Posterior vena cava (tissue), 2 donors: ENCODE measurements at places on chromosomes 3 and 15. TPM values are rescaled to one million over a fixed set of nuclear protein-coding genes. Genes with fewer than 3 reads are reported as not detected.

PPP1R14D gene
- not detected for total RNA-seq

LRRC49 gene
- 9.7 TPM for total RNA-seq

GOLGA8H gene
- total RNA-seq: 0.93 TPM

CHRFAM7A gene
- 5.1 TPM for total RNA-seq

SH2D7 gene
- not detected for total RNA-seq

MITF gene
- total RNA-seq: 61.4 TPM

GRCh38 chr3:99570061-99570460, 68.3 kb upstream of the COL8A1 start:
- DNase-seq: no peak

- no peak for DNase-seq
Measured at GRCh38 chr3:62020706-62021105, 352.6 kb downstream of the FEZF2 start.

DNA sequence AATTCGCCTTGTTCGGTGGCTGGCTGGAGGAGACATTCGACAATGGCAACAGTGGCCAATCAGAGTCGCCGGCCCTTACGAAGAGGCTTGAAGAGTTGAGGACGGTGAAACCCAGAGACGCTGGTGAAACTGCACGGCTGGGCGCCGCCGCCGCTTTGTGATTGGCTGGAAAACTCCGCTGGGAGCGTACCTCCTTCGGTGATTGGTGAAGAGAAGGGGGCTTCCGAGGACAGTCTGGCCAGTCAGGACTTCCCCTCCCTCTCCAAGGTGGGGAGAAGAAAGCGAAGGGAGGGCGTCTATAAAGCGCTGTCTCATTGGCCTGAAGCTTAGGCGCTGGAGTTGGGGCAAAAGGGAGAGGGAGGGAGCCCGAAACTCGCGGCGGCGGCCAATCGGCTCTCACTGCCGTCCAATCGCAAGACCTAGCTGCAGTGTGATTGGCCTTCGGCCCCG, 554 bp upstream of the GSK3B start:
- DNase-seq: peak; percentile 100

DNA sequence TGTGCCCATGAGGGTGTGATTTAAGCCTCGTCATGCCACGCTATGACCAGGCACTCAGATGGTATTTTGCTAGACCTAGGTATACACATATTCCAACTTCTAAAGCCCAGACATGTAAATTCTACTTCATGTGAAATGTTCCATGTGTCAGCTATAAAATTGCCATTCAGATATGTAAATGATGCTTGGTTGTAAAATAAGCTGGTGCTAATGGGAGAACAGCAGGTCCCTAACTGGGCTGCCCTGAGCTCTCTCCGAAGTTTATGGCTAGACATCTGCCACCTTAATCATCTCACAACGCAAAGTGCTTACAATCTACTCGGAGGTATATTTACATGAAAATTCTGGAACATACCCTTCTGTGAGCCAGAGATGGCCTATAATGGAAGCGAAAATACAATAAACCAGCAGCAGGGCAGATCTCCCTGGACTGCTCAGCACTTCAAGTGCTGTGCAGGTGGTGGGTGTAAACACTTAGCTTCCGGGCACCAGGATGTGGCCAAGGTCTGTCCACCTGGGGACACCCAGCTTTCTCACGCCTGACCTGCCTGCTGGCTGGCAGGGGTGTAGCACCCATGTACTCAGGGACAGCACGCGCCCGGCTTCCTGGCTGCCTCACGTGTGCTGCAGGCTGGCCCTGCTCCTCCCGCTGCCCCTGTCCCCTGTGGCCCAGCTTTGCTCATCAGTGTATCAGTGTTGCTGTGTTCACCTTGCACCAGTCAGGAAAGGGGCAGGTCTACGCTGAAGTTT, 82.0 kb downstream of the CHDH start:
- no peak for DNase-seq

DNA sequence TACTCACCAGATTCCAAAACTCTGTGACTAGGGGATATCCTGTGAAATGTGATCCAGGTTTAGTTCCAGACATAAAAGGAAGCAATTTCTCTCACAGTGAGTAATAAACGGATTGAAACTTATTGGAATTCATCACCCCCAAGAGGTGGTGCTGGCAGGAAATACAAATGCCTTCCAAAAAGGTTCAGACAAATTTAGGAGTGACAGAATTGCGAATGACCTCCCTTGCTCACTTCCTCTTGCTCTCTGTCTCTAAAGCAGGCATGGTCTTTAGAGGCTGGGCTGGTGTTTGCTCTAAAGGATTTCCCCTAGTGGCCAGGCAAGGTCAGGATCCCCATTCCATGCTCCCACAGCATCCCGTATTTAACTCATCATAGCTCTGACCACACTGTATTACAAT, 449.4 kb upstream of the PPP2R3A start:
- DNase-seq: no peak

DNA sequence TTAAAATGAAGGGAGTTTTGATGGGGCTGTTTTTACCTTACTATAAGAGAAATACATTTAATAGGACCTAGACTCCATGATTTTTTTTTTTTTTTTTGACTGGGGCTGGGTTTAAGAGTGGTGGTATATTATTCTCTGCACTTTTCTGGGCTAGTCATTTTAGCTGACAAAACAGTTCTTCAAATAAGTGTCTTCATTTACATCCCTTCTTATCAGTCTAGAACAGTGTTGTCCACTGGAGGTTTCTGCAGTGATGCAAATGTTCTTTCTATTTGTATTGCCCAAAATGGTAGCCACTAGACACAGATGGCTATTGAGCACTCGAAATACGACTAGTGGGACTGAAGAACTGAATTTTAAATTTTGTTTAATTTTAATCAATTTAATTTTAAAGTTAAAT, 37.2 kb downstream of the KLHL18 start:
- no peak for DNase-seq

GRCh38 chr15:41333026-41333562, 413 bp downstream of the NUSAP1 start:
- no peak for DNase-seq
